ENCODE measurements at places on chromosomes 4 and X. TPM values are rescaled to one million over a fixed set of nuclear protein-coding genes. Genes with fewer than 3 reads are reported as not detected.

Gene HTN1
- not detected for total RNA-seq

Gene TMPRSS11D
- total RNA-seq: not detected

Gene BEX2
- 0.67 TPM for total RNA-seq

Gene CFAP299
- 0.13 TPM for total RNA-seq

GRCh38 chr4:825063-825970 is 612 bp downstream of the CPLX1 start:
- DNase-seq: no peak

- no peak for DNase-seq
Measured at GRCh38 chr4:70195425-70195824, at the start of gene ODAM. ODAM (plus strand) TSS chr4:70195725; CDS start chr4:70196544, 819 bp downstream.

DNA sequence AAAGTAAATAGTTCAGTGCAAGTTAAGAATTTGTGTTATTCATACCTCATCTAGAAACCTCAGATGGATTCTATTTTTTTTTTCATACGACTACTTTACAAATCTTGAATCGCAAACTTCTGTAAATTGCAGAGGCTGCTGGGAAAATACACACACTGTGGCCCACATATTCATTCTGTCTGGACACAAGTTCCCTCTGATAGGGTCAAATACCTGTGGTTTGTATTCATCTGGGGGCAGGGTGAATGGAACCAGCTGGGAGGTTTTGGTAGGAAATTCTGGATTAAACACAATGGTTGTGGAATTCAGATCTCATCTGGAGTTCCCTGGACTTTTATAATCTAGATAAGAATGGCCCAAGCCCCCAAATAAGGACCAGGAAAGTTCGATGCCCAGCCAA is 56.2 kb downstream of the SPATA18 start:
- no peak for DNase-seq

DNA sequence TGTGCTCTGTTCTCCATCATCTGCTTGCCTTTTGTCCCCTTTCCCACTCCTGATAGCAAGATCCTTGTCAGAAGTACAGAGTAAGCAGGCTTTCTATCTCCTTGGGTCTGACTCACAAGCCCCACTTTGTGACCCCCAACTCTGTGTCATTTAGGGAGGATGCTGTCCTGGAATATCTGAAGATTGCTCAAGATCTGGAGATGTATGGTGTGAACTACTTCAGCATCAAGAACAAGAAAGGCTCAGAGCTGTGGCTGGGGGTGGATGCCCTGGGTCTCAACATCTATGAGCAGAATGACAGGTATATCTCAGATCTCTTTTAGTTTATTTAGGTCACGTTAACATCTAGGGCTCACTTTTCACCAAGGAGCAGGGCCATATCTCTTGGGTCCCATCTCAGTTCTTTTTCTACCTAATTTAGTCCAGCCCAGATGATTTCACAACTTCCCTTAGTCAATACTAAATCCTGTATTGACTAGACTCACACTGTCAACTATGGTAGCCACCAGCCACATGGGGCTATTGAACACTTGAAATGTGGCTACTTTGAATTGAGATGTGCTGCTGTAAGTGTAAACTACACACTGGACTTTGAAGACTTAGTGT is 64.3 kb downstream of the MSN start:
- no peak for DNase-seq

- DNase-seq: no peak
Measured at GRCh38 chr4:8760561-8760960, 111.1 kb downstream of the HMX1 start.

DNA sequence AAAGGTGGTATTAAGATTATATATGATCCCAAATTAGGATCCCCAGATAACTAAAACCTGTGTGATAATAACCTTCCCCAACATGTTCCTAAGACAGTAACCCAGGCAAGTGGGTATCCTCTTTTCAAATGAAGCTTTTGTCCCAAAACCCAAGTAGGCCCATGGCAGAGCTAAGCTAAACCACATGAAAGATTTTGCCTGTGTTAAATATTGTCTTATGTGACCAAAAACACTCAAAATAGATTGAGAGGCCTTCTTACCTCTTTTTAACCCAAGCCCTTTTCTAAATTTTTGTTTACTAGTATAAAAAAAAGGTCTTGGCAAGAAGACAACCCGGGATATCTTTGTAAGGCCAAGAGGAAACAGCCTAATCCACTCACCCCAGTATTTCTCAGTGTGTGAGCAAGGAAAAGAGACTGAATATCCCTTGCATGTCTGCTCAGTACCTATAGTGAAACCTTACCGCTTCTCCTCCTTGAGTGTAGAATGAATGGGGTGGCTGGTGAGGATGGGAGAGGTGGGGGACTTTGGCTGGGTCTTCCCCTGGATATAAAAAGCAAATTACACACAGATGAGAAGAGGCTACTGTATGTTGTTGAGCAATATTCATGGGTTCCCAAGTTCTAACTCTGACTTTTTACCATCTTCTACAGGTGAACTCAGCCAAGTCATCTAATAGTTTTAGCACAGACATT is 188.8 kb upstream of the BMP3 start:
- DNase-seq: no peak

- DNase-seq: no peak
Measured at GRCh38 chr4:31467781-31468180, 747.6 kb downstream of the PCDH7 start.

GRCh38 chr4:182124359-182124758 is 118.8 kb upstream of the TENM3 start:
- no peak for DNase-seq

- no peak for DNase-seq
Measured at GRCh38 chr4:108172231-108172752, 3.6 kb upstream of the LEF1 start.

DNA sequence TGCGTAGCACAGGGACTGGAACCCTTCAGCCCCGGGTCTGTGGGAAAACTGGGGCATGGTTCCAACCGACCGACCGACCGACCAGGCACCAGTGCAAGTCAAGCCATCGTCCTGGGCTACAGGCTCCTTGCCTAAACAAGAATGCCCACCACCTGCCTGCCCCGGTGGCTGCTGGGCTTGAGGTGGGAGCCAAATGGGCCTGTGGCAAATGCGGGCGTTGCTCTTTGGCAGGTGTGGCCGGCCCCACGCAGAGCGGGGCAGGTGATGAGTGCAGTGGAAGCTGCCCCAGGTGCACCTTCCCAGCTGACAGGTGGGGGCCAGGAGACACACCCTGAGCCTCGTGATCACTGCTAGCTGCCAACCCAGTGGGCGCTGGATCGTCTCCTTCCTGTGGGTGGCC is 77.9 kb downstream of the MTMR1 start:
- DNase-seq: no peak

Measured in pulmonary artery endothelial cell (primary cell).